ENCODE measurements at places on chromosomes 13 and 19.

DNA sequence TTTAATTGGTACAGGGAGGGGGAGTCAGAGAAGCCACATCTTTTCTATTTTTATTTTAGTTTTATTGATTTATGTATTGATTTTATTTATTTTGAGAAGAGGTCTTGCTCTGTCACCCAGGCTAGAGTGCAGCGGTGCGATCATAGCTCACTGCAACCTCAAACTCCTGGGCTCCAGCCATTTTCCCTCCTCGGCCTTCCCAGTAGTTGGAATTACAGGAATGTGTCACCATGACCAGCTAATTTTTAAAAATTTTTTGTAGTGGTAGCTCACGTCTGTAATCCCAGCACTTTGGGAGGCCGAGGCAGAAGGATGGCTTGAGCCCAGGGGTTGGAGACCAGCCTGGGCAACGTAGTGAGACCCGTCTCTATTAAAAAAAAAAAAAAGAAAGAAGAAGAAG is 4.1 kb downstream of the IL27RA start:
- no peak for DNase-seq

- peak; percentile 73 for DNase-seq
These were observed 645 bp downstream of the UBL3 start for GRCh38 chr13:29849731-29850212.

DNA sequence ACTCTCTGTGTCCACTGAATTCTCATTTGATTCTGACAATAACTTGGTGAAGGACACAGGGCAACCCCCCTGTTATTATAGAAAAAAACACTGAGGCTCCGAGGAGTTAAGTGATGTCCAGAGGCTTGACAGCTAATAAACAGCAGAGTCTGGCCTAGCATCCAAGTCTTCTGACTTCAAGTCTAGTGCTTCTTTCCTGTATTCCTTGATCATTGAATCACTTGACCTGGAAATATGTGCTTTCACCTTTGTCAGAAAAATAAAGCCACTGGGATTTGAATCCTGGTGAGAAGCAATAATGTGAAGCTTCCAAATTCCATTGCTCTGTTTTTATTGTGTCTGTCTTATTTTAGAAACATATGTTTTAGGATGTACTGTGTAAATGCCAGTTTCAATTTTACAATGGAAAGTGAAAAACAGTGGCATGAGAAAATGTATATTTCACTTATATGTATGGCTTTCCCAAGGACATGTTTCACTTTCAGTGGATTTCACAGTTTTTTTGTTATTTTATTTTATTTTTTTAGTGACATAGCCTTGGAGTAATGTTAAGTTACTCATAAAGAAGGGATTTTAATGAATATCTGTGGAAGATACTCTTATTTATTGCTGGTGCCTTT is 190.2 kb downstream of the GPC6 start:
- no peak for DNase-seq

DNA sequence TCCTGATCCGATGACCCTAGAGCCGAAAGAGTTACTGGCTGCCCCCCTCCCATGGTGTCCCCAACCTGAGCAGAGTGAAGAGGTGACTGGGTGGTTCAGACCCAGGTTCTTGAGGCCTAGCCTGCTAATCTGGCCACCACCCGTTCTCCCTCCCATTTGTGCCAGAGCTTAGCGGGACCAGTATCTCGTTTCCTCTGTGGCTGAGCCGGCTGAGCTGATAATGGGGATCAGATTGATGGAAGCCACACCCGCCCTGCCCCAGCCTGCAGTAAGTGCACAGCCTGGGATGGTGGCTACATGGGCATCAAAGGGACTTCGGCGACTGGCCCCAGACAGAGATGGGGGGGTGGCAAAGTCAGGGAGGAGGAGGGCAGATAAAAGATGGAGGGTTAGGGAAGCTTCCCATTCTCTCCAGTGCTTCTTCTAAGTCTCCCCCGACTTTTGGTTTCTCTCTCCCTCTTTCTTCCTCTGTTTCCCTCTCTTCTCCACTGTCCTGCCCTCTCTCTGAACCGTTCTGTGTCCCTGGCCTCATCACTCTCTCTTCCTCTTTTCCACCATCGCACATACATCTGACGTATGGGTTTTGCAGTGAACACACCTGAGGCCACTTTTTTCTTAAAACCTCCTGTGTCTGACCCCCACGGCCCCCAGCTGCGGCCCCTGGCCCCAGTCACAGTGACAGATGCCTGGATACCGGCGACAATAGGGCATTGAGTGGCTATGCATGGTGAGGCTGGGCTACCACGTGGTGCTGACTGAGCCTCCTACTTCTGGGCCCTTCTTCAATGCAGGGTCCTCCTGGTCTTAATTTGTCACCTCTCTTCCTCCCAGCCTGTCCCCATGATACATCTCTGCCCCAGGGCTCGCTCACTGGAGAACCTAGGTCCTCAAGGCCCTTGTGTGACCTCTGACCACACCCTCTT is 2.4 kb downstream of the ELAVL3 start:
- DNase-seq: peak; percentile 20

DNA sequence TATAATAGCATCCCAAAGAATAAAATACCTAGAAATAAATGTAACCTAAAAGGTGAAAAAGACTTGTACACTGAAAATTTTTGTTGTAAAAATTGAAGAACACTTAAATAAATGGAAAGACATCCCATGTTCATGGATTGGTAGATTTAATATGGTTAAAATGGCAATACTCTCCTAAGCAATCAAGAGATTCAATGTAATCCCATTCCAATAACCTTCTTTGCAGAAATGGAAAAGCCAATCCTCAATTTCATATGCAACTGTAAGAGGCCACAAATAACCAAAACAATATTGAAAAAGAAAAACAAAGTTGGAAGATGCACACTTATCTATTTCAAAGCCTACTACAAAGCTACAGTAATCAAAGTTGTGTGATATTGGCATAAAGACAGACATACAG is 17.7 kb downstream of the DZIP1 start:
- DNase-seq: no peak

DNA sequence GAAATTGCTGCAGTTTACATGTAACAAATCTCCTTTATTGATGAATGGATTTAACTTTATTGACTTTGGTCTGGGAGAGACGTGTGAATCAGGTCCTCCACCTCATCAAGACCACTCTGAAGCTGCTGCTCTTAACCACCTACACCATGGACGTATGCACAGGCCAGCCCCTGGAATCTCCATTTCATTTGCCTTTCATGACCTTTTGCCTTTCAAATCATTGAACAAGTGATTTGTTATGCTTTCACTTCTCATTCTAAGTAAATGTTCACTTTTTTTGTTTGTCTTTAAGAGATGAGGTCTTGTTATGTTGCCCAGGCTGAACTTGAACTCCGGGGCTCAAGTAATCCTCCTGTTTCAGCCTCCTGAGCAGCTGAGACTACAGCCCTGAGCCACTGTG is 240.0 kb upstream of the SERP2 start:
- DNase-seq: no peak

GRCh38 chr19:39352381-39353255 is 10.4 kb downstream of the SAMD4B start:
- DNase-seq: no peak

GRCh38 chr19:49064029-49064629 is 489 bp downstream of the NTF4 start:
- DNase-seq: no peak

DNA sequence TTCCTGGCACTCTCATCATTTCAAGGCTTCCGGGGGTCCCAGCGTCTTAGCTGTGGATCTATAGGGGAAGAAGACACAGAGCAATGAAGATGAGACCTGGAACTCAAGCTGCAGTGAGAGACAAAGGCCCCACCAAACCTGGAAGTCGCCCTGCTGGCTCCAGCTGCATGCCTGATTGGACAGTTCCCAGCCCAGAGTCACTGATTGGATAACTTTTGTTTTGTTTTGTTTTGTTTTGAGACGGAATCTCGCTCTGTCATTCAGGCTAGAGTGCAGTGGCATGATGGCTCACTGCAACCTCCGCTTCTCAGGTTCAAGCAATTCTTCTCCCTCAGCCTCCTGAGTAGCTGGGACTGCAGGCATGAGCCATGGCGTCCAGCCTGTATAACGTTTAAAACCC is 6.4 kb upstream of the ZNF431 start:
- DNase-seq: no peak
